ENCODE measurements at places on chromosomes 6 and 20.

GRCh38 chr6:143822584-143823024 lies 20.5 kb upstream of the LTV1 start:
- no peak for DNase-seq

DNA sequence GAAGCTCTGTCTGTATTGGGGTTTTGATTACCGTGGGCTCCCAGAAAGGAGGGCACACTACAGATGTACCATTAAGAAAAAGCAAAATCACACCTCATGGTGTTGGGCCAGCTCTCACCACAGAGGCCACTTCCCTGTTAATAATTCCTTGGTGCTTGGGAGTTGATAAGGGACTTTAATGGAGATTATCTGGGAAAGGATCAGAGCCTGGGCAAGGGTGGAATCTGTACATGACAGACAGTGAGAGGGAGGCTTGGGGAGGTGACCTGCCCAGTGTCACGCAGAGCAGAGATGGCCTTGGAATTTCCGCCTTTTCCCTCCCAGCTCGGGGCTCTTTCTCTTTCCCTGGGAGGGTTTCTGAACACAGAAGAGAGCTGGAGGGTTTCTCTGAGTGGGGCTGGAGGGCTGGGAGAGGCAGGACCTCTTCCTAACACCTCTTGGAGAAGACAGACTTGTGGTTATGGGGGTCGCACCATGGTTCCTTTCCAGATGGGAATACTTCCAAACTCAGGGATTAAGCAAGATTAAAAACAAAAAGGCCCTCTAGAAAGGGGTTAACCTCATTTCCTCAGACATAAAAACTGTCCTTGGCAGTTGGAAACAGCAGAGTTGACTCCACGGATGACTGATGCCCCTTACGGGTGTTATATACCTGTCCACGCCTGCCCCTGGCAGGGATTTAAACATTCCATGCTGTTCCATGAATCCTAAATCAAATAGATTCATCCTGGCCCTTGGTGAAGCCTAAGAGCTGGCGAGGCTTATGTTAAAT lies 16.8 kb upstream of the KCNK16 start:
- DNase-seq: no peak

GRCh38 chr6:32472781-32473375 lies 33.2 kb downstream of the HLA-DRA start:
- peak; percentile 5 for DNase-seq

- no peak for DNase-seq
Measured at GRCh38 chr6:42937548-42938427, 8.5 kb downstream of the CNPY3 start.

DNA sequence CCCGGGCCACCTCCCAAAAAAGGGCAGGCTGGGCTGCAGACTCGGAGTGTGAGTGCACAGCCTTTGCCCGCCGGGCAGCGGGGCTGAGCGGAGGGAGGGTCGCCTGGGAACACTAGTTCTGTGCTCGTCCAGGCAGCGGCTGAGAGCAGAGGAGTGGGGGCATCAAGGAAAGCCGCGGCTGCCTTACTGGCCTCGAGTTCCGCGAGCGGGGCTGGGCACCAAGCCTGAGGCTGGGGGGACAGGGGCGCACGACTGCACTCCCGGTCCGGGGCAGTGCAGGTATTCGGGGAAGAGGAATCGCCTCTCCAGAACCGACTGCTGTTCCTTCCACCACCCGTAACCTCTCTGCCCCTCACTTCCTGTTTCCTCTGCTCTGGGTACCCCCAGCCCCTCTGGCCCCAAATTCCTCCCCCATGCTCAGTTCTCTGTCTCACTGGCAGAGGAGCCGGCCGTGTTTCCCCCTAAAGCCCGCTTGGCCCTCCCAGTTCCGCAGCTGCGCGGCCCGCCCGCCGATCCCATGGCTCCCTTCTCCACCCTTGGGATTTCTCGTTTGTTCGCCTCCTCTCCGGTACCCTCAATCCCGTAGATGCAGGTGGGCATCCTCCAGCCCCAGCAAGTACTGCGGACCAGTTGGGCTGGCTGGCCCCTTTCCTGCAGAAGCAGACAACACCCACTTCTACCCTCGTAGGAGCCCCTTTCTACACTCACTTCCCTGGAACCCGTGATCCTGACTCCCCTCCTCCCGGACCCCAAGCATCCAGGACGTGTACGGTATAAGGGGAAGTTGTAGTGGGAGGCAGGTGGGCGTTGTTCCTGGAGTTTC lies 5.1 kb downstream of the RING1 start:
- DNase-seq: peak; percentile 26

- DNase-seq: no peak
Measured at GRCh38 chr6:71335544-71335943, 46.9 kb downstream of the OGFRL1 start.

Measured in CD4-positive, alpha-beta T cell treated with Interleukin-12 subunit alpha and Interleukin-12 subunit beta, for 1 hour (primary cell).